Stimulated activated CD4-positive, alpha-beta T cell treated with anti-CD3 and anti-CD28 coated beads, TNF-alpha, amount 100 ng/mL, for 1 hour (primary cell): ENCODE measurements at places on chromosomes 3 and 15.

DNA sequence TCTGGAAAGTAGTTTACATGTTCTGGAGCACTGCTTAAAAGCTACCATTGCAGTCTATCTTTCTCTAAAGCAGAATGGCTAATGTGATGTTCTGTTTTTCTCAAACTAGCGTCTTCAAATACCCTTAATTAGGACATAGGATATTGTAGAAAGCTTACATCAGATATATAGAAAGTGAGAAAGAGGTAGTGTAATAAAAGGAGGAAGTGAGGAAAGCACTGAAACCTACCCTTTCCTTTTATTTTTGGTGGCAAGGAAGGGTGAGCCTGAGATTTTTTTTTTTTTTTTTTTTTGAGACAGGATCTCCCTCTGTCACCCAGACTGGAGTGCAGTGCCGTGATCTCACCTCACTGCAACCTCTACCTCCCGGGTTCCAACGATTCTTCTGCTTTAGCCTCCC, 9.4 kb downstream of the SENP2 start:
- DNase-seq, result no peak

DNA sequence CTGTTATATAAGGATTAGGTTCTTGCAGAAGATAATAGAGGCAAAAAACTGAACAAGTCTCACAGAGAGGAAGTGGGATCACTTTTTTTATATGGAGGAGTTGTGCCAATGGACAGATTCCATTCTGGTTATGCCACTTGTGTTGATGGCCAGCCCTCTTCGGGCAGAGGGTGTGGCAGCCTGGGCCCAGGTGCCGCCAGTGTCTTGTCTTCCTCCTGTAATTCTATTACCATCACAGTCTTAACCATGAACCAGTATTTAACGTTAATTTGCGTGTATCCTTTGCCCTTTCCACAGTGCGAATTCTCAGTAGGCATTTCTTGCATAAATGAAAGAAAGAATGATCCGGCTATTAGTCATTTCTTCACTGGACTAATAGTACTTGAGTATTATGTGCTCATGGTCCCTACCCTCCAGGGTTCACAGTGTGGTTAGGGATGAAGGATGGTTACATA, 7.0 kb upstream of the USP4 start:
- no peak for DNase-seq

- no peak for DNase-seq
Measured at GRCh38 chr3:193190146-193190786, 50.8 kb upstream of the PLAAT1 start.

DNA sequence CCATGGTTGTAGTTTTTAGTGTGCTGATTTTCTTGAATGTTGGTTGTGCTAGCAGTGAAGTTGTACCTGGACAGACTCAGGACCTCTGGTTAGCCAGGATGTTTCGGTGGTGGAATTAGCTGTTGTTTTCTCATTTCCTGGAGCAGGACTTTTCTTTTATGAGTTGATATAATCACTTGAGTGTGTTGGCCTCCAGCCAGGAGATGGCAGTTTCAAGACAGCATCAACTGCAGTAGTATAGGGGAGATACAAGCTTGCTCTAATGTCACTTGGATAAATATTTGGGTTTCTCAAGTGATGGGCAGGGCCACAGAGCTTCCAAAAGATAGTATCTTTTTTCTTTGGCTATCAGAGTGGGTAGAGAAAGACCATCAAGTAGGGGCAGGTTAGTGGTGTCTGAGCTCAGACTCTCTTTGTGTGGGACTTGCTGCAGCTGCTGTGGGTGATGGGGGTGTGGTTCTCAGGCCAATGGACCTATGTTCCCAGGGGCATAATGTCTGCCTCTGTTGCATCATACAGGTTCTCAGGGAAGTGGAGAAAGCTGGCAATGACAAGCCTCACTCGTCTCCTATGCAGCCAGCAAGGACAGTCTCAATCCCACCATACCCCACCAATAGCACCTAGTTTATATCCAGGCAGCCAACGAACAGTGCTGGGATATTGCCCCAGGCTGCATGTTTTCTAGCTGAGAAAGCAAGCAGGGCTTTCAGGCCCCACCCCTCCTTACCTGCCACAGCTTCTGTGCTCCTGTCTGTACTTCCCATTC, 14.6 kb upstream of the OR5K2 start:
- no peak for DNase-seq

DNA sequence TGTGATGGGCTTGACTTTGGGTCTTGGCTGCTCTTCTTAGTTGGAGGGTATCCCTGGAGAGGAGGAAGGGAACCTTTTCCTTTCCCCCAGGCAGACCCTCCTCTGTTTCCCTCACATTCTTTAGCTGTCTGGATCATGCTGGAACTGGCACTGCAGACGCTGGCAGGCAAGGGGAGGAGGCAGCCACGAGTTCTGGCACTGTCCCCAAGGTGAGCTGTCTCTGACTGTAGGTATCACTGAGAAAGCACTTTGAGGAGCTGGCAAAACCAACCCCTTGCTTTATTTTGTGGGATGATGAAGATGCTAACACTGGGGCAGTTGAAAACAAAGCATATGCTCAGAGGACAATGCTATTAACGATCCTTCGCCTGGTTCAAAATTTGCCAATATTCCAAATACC, 175.0 kb downstream of the SOX2 start:
- DNase-seq, result no peak

GRCh38 chr15:63938486-63939061, 104.8 kb upstream of the HERC1 start:
- no peak for DNase-seq

DNA sequence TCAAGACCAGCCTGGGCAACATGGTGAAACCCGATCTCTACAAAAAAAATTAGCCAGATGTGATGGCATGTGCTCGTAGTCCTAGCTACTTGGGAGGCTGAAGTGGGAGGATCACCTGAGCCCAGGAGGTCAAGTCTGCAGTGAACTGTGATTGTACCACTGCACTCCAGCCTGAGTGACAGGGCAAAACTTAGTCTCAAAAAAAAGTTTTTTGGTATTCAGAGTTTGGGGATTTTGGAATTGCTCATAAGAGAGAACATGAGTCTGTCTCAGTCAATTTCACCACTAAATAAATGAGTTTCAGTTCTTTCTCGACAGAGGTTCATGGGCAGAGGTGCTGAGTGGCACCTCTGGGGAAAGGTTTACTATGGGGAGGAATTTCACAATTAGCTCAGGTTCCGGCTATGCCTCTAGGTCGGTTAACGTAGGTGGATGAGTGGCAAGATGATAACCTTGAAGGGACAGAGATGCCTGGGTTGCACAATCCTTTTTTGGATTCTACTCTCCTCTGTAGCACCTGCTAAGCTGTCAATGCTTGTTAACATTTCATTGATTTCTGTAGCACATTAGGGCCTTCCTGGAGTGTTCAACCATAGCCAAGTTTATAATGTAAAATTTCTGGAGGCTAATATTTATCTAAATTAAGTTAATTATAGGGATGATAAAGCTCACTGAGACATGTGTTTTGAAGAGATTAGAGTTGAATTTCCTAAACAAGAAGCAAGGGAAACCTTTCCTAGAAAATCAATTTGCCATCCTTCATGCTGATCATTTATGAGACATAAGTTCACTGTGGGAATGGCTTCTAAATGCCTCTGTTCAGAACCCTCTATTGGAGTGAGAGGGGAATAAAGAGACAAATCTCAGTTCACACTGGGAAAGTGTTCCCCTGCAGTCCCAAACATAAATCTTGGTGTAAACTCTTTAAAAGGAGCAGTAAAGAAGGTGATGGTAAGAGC, 37.4 kb upstream of the DCP1A start:
- DNase-seq, result no peak

DNA sequence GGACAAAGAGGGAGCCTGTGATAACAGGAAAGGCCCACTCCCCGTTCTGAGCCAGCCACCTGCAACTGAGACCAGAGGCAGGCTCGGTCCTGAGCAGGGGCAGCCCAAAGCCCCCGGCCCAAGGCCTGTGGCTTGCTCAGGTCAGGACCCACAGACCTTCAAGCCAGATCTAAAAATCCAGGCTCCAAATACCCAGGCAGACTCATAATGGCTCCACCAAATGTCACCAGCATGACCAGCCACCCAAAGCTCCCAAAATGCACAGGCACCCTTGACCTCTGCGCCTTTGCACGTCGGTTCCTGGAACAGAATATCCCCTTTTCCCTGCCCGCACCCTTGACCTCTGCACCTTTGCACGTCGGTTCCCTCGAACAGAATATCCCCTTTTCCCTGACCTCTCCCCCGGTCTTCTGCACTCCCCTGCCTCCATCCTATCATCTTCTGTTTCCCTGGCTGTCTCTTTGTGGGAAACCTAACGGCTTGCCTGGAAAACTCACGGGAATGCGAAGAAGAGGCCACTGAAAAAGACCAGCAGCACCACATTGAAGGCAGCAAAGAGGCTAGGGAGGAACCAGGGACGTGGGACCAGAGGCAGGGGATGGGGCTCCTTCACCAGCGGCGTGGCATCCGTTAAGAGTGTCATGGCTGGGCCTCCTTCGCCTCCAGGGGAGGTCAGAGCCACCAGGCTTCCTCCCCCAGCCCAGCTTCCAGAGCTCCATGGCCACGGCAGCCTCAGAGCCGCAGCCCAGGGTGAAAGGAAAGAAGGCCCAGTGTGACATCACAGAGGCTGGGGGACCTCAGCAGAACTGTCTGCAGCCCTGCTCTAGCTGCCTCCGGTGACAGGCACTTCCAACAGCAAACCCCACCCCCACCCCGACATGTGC, at the start of gene ZDHHC19:
ZDHHC19 (minus strand) TSS at position 728 of the 884 bp plus-strand sequence; CDS start at position 643, 85 bp downstream.
- no peak for DNase-seq

DNA sequence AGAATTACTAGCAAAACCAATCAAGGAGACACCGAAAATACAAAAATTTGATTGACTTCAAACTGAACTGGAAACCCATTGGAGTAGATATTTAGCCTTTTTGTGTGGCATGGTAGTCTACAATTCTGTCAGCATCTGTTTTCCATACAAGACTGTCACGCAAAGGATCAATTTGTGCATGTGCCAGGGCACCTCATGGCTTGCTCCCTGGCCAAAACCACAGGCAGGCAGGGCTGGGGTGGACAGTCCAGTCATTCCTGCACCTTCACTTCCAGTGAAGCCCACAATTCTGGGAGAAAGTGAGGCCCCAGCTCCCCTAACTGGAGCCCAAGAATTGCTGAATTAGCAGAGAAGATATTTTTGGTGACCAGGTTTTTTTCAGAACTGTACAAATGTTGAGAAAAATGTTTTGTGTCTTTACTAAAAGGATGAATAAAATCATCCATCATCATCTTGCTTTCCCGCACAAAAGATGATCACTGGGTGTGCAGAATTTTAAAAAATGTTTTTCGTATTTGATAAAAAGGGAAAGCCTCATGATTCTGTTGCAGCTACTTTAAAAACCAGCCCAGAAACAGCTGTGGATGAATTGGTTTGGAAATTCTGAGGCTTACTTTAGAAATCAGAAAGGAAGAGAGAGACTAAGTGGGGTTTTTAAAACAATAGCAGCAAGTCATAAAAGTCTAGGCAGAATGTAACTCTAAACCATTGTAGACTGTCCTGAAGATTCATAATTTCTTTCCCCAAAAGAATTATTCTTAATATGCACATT, 86.4 kb downstream of the PCCB start:
- DNase-seq, result no peak
